ENCODE measurements at places on chromosomes 12 and 14. TPM values are rescaled to one million over a fixed set of nuclear protein-coding genes. Genes with fewer than 3 reads are reported as not detected.

RTN1 gene
- 0.07 TPM for total RNA-seq

RASSF9 gene
- total RNA-seq: 0.05 TPM

TSPAN19 gene
- total RNA-seq: not detected

KRT79 gene
- total RNA-seq: not detected

LRRIQ1 gene
- 0.24 TPM for total RNA-seq

GRCh38 chr12:114006482-114007425 is 40.6 kb upstream of the RBM19 start:
- no peak for DNase-seq

DNA sequence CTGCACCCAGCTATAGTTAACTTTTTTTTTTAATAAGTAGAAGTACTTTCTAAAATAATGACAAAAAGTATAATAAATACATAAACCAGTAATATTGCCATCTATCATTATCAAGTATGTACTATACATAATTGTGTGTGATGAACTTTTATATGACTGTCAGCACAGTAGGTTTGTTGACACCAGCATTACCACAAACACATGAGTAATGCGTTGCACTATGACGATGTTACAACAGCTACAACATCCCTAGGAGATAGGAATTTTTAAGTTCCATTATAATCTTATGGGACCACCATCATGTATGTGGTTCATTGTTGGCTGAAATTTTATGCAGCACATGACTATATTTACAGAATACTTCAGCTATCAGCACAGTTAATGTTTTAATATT is 62.9 kb upstream of the VSX2 start:
- DNase-seq: no peak

GRCh38 chr12:5523396-5524115 is 91.6 kb downstream of the NTF3 start:
- DNase-seq: no peak

GRCh38 chr12:29726321-29726692 is 57.4 kb downstream of the TMTC1 start:
- DNase-seq: no peak

DNA sequence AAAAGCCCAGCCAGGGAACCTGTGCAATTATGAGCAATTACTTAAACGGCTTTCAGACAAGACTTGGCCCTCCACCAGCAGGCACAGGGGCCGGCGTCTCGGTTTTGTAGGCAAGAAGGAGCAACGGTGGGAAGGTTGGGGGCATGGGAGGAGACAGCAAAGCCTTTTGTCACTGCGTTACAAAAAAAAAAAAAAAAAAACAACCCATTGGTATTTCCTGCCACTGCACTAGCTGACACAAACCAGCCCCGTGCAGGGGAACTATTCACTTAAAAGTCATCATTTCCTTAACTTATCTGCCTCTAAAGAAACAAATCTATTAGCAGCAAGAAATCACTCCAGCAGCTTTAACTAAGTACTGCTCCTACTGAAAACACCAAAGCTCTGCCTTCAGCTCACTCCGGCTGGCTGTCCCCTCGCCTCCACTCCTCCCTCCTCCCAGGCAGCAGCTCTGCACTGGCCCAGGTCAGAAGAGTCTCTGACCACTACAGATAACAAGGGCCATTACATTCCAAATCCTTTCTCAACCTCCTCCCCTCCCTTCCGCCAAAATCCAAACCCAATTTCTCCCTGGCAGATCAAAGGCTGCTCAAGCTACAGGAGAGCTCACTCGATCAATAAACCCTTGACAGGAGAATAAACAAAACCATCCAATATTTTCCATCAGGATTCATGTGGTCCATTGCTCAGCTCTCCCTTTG is 105.2 kb upstream of the CDKN3 start:
- no peak for DNase-seq

DNA sequence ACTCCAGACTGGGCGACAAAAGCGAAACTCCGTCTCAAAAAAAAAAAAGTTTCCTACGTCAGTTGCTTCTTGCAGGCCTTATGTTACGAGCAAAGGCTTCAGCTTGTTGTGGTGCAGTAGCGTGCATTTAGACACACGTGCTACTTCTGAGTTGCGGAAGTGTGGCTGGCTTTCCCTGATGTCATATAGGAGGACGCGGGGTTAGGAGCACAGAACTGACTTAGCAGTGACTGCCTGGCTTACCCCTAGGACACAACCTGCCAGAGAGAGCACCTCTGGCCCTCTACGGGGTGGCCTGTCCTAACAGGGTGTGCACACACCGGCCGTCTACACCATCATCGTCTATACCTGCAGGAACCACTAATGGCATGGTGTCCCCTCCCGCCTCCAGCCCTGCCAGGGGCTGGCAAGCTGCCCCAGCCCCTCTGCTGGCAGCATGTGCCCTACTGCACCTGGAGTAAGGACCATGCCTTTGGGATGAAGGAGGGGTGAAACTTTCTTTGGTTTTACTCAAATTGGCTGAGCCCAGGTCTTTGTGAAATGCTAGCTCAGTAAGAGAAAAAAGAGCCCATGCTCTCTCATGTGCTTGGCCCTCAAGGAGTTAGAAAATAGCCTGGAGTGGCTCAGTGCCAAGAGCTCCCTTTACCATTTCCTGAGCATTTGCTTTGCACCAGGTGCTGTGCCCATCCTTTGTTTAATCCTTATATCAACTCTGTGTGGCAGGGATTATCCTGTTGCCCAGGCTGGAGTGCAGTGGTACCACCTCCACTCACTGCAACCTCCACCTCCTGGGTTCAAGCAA is 1.7 kb upstream of the GPR68 start:
- DNase-seq: no peak

GRCh38 chr12:85301051-85301450 is 21.0 kb downstream of the ALX1 start:
- no peak for DNase-seq

DNA sequence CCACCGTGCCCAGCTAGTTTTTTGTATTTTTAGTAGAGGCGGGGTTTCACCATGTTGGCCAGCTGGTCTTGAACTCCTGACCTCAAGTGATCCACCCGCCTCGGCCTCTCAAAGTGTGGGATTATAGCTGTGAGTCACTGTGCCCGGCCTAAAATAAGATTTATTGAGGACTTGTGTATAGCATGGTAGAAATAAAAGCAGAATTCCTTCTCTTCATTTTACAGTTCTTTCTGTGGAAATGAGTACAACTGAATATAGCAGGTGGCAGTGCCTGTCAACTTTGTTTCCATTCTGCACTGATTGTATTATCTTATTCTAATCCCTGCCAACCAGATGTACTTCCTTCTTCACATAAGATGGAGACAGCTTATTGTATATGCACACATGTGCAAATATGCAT is 41.0 kb downstream of the DIP2B start:
- peak; percentile 25 for DNase-seq

DNA sequence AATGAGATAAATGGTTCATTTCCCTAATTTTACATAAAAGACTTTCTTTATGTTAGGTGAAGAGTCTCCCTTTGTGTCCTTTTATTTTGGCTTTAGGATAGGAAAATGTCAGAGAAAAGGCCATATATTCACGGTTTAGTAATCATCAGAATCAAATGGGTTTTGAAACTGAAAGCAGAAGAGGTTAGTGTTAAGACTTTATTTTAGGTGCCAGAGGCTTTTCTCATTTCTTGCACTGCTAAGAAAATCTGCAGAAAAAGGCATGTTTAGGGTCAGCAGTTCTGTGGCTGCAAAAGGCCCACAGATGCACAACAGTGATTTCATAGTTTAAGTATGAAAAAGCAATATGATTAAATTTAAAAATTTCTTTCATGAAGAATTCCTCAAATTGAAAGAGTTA is 80.4 kb upstream of the SINHCAF start:
- no peak for DNase-seq

GRCh38 chr14:81980601-81981306 is 447.1 kb upstream of the SEL1L start:
- DNase-seq: no peak

GRCh38 chr12:106733660-106734059 is 40.8 kb upstream of the RIC8B start:
- no peak for DNase-seq

DNA sequence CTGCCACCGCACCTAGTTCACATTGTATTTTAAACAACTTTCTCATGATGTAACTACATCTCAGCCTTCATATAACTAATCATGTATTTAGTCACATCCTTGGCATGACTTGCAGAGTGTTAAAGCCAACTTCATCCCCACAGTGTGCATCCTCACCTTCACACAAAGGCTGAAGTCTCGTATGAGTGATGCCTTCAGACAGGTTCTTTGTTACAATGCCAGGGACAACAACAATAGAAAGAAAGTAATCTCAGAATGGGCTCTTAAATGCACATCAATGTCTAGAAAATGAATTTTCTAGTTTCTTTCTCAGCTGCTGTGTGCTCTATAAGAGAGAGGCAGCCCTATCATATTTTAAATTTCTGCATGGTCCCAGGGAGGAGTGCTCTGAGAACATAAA is 221.3 kb downstream of the DIO2 start:
- no peak for DNase-seq

All from HFFc6 (cell line).